ENCODE measurements at places on chromosomes 2 and 18.

DNA sequence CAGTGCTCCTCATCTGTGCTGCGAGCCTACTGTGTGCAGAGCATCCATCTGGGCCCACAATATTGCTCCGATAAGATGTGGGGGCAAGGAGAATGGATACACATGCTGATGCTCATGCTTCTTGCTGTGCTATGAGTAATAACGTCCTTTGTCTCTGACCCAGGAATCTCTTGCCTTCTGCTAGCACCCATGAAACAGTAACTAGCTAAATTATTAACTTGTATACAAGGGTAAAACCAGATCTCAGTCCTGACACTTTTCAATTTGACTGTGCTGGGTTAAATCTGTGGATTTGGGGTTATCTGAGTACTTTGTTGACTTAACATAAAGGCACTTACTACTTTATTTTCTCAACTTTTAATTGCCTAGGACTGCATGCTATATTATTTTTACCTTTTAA lies 357.6 kb downstream of the SLC4A3 start:
- DNase-seq, result no peak

DNA sequence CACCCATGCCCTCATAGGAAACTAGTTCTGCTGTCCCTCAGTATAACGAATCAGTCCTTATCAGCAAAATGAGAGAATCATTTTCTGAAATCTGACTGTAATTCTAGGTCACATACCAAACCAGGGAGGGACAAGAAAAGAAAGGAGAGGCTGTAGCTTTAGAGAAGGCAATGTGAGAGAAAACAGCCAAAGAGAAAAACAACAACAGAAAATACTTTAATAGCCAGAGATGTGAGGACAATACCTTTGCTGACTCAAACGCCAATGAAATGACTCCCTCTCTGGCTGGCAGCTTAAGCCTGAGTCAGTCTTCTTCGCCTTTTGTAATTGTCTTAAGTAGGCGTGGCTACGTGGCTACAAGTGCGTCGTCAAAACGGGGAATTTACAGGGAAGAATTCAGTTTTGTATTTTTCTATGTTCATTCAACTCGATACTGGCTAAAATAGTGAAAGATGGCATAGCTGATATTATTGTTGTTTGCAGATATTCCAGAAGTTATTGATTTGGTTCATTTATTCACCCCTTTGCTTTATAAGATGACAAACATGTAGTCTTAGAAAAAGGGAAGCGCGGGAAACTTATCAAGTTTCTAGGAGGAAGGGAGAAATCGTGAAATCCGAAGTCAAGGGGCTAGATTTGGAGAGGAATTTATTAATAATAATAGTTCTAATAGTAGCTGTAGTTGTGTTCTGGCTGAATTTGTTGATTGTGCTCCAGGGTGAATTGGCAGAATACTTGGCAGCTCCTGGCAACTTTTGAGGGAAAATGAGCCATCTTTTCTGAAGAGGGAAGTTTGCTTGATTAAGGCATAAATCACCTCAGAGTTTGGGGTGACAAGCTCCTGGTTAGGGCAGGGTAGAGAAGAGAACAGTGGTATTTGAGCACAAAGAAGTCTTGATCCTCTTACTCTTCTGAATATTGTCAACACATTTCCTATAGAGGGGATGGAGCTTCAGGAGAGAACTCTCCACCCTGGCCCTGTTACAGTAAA lies at the start of gene IL1A:
TSS of gene IL1A (minus strand) at position 295 of the 991 bp plus-strand sequence. CDS start 723 bp downstream, outside the sequence.
- DNase-seq, result no peak

DNA sequence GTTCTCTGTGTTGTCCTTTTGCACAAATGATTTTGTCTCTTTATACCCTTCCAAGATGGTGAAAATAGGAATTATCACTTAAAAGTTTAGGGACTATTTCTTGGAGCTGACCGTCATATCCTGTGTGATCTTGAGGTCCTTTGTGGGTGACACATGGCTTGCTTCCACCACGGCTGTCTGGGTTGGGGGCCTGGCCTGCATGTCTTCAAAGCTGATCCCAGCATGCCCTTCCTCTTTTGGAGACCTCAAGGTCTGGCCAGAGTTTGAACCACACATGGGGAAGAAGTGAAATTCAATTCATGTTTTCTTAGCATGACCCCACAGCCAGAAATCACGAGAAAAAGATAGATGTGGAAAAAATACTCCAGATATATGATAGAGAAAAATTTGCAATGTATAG lies 14.0 kb downstream of the SFTPB start:
- DNase-seq, result no peak

- DNase-seq, result no peak
These were observed 390.9 kb upstream of the TRIB2 start for GRCh38 chr2:12325806-12326205.

DNA sequence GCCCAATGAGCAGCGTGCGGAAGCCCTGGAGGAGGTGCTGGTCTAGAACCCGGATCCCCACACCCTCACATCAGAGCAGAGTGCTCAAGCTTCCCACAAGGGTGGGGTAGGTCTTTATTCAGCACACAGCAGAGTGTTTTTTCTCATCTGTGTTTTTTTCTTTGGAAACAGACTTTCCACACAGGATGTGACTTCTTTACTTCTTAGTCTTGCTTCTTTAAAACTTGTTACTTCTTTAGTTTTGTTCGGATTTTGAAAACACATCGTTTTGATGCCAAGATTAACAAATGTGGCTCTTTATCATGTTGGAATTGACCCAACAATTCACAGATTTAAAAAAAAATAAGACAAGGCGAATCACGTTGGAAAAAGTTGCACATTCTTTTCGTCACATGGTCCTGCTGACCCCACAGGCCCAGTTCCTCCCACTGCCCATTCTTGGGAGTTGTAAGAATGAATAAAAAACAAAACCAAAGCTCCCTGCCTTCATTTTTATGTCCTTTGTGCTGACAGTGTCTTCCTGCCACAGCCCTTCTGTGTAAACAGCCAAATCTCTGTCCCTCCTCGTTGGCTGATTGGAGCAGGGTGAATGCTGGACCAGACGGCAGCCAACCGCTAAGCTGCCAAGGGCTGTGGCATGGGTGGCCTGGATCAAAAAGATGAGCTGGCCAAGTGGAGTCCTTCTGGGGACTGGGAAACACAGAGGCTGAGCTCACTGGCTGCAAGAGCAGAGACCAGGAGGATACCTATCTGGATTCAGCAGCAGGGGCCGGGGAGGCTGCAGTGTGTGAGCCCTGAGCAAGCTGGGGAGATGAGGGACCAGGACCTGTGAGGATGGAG lies 81.6 kb downstream of the TWIST2 start:
- DNase-seq, result no peak

- no peak for DNase-seq
These were observed 85.4 kb downstream of the FMNL2 start for GRCh38 chr2:152420363-152420762.

DNA sequence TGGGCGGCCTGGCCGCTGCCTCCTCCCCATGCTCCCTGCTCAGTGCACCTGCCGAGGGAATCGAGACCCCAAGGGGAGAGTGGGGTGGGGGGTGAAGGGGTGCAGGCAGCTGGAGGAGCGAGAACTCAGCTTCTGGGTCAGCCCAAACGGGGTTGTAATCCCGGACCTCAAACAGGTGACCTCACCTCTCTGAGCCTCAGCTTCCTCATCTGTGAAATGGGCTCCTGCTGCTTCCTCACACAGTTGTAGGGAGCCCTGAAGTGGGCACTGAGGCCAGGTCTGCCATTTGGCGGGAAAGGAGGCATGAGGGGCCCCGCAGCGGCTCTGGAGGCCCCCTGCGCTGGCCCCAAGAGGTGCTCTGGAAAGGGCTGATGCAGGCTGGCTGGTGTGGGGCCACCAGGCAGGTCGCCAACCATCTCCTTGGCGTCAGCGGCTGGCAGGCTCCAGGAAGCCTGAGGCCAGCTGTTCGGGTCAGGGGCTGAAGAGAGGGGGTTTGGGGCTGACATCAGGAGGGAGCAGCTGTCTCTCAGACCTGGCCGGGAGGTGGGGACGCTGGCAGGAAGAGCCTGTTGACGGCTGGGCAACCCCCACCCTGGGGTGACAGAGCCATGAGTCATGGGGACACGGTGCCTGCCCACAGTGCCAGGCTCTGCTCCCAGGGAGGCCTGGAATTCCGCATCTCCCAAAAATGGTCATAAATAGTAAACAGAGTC lies 4.9 kb downstream of the KLHL30 start:
- peak; percentile 63 for DNase-seq

DNA sequence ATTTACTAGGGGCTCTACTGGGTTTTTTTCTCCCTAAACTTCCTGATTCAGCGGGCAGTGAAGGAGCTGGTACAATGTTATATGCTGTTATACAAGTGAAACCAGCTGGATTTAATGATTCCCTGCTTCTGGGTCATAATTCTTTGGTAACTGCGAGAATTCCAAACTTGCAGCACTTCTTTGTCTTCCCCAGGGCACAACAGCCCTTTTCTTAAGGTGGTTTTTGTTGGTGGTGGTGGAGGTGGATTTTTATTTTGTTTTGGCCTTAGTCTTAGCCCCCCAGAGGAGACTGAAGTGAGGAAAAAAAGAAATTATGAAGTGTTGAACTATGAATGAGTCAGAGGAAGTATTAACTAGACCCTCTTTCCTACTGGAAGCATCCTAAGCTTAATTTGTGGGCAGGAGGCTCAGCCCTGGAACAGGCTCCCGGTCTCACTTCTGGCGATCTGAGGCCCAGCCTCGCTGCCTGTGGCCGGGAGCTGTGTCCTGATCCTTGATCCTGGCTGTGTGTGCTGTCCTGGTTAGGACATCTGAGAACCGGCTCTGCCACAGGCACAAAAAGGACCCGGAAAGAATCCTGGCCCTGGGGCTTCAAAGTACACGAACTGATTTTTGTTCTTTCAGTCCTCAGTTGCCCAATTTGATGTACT lies 141.9 kb downstream of the LYPD6B start:
- no peak for DNase-seq

DNA sequence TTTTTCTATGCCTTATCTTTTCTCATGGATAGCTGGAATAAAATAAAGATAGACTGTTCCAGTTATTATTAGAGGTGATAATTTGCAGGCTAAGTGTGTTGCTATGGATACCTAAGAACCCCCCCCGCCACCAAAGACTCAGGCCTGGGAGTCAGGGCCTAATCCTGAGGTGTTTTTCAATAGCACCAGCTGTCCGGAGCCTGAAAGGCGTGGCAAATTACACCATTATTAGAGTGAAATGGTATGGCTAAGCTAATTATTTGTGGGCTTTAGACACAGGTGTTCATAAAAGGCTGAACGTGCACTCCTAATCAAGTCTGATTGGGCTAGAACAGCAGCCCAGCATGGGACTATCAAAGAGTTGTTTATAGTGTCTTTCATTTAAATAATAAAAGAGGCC lies 293.2 kb upstream of the DCC start:
- DNase-seq, result no peak

DNA sequence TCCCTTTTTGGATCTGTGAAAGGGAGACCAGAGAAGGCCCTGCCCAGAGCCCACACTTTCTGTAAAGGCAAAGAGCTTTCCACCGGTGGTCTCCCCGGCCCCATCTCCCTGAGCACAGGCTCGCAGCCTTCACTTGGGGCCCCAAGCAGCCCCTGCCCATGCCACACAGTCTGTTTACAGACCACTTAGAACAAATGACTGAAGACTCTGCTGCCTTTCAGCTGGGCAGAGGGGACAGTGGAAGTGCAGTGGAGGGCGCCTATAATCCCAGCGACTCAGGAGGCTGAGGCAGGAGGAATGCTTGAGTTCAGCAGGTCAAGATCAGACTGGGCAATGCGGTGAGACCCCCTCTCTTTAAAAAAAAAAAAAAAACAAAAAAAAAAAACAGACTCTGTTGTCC lies 28.9 kb downstream of the SERTAD2 start:
- DNase-seq, result no peak

- no peak for DNase-seq
These were observed 437.9 kb downstream of the TXNL1 start for GRCh38 chr18:56200381-56200911.

DNA sequence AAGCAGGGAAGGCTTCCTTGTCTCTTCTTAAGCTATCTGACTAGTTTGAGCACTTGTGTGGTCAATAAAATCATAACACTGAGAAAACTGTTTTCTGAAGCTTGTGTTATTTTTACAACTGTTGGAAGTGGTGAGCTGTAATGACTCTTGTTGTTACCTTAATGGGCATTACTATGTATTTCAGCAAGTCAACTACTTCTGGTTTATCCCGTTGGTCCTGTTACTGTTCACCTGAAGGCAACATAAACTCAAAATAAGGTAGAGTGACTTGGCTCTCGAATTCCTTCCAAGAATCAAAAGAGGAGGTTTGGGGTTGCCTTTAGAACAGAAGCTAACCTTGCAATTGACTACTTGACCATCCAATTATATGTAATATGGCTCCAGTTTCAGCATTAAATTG lies 23.2 kb upstream of the FIGN start:
- no peak for DNase-seq

- DNase-seq, result no peak
These were observed 26.7 kb downstream of the COLEC12 start for GRCh38 chr18:473802-474201.

DNA sequence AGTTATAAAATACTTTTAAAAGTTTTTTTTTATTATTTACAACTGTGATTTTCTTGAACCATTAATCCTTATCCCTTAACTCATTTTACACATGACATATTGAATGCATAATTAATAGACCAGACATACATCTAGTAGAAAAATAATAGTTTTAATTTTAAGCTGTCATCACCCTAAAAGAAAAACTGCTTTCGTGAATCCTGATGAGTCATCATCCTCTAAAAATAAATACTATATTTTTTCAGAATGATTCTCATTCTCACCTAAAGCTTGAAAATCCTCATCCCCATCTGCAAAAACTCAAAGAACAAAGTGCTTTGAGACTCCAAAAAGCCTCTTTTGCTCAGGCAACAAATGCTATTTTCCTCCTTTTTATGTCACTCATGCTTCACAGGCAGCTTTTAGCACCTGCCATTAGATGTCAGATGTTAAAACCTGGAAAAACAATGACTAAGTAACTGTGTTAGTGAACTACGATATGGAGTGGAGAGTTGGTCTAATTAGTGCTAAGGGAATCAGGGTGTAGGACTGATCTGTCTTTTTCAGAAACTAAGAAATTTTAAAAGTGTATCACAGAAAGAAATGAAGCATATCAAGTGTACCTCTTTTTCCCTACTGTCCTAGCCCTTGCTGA lies 297.6 kb downstream of the TMX3 start:
- DNase-seq, result no peak

DNA sequence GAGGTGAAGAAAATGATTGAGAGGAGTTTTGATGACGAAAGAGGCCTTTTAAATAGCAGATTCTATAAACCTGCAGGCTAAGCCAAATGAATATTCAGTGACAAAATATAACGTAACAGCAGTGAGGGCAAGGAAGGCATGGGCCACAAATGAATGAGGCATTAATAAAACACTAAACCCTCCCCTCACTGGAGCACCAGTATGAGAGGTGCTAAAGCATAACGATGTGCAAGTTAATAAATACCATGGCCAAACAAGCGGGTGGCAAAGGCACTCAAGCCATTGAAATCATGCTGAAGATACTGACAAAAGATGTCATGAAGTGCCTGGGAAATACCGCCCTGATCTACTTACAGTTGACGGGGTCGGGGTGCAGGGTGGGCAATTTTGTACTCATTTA lies 30.2 kb upstream of the LONRF2 start:
- DNase-seq, result no peak

DNA sequence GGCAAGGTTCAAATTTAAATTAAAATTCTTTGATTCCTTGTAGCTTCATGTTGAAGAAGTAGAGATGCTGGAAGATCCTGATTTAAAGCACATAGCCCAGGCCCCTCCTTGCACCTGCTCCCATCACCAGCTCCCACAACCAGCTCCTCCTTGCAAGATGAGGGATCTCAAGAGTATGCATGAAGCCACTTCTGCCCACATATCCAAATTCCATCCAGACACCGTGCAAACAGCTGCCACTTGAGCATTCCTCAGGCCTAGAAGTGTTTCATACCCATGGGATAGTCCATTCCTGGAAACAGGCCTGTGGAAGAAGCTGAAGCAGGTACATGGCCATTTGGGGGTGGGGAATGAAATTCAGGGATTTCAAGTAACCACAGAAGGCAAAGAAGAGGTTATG lies 32.4 kb upstream of the ITPRID2 start:
- DNase-seq, result no peak
